Type B pancreatic cell (in vitro differentiated cells): ENCODE measurements at places on chromosomes 16 and 17. TPM values are rescaled to one million over a fixed set of nuclear protein-coding genes. Genes with fewer than 3 reads are reported as not detected.

The BICDL2 gene
- total RNA-seq: 15.2 and 28.6 TPM in 2 replicates

DNA sequence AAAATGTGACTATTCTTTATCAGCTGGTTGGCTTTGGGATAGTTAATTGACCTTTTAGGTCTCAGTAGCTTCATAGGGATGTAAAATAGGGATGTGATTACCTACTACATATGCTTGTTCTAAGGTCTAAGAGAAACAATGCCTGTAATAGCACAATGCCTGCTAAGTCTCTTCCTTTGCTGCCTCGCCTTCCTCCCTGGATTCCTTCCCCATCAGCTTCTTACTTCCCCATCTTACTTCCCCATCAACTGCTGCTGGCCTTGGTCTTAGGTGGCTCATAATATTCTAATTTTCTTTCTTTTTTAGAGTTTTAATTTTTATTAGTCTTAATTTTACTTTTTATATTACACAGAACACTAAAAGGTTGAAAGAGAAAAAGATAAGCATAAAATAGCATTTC is 59.2 kb upstream of the GOT2 start:
- H3K4me3 ChIP-seq: no peak overlapping the region
- H3K27me3 ChIP-seq: peaks cover 4% of the 10 kb centered on the region
- no peak for DNase-seq
- H3K4me1 ChIP-seq: peaks cover 14% of the 10 kb centered on the region
- H3K27ac ChIP-seq: no peak overlapping the region
- H3K36me3 ChIP-seq: no peaks in the 10 kb centered on the region

GRCh38 chr16:77781091-77781490 is 7.3 kb upstream of the VAT1L start:
- no peak for DNase-seq
- H3K36me3 ChIP-seq: no peaks in the 10 kb centered on the region
- no peak overlapping the region for H3K4me3 ChIP-seq
- peaks cover 10% of the 10 kb centered on the region for H3K27me3 ChIP-seq

DNA sequence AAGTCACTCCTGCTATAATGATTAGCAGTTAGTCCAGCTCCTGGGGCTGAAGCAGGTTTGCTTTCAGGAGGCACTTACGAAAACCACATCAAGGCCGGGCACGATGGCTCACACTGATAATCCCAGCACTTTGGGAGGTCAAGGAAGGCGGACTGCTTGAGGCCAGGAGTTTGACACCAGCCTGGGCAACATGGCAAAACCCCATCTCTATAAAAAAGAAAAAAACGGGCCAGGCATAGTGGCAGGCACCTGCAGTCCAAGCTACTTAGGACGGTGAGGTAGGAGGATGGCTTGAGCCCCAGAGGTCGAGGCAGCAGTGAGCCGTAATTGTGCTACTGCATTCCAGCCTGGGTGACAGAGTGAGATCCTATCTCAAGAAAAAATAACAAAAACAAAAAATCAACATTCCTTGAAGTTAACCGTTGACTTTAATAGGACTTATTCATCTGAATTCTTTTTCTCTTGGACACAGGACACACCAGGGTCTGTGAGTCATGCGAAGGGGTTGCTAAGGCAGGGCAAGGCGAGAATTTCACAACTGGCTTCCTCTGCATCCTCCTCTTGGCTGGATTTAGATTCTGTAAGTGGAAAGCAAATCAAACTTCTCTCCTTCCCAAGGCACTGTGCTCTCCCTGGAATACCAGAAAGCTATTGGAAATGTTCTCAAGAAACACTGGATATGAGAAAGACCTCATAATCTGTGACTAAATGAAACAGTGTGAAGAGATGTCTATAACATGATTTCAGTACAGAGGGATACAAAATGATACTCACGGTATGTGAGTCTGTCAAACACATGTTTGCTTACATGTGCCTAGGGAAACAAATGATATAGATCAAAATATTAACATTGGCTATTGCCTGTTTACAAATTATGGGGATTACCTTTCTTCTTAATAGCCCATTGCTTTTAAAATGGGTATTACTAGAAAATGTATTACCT is 99.5 kb downstream of the SYCE1L start:
- H3K36me3 ChIP-seq: no peaks in the 10 kb centered on the region
- no peak overlapping the region for H3K4me3 ChIP-seq
- peaks cover 8% of the 10 kb centered on the region for H3K27me3 ChIP-seq
- H3K4me1 ChIP-seq: peaks cover 20% of the 10 kb centered on the region
- H3K27ac ChIP-seq: peak overlapping the region; percentile 83

The ERI2 gene
- 27.7 and 35.9 TPM in 2 replicates for total RNA-seq

GRCh38 chr17:8499171-8499570 is 63.5 kb downstream of the NDEL1 start:
- no peak overlapping the region for H3K27ac ChIP-seq
- no peaks in the 10 kb centered on the region for H3K27me3 ChIP-seq
- DNase-seq: peak; percentile 37

DNA sequence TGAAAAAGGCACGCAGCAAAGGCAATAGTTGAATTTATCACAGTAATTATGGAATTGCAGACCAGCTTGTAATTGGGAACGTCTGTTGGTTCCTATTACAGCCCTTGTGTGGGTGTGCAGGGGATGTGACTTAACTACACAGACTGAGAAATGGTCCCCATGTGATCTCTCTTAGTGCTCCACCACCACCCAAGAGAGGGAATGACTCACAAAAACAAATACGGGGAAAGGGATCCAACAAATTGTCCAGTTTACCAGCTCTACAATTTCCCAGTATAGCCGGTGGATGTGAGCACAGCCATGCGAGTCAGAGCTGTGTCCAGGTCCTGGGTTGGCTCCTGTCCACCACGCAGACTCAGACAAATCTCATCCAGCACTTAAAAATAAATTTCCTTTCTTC is 337.9 kb downstream of the GRIN2A start:
- no peak overlapping the region for H3K4me3 ChIP-seq
- DNase-seq: no peak
- no peaks in the 10 kb centered on the region for H3K4me1 ChIP-seq

- H3K4me1 ChIP-seq: peaks cover 26% of the 10 kb centered on the region
- H3K36me3 ChIP-seq: peaks cover 11% of the 10 kb centered on the region
- peak overlapping the region; percentile 84 for H3K27ac ChIP-seq
- no peak for DNase-seq
- H3K4me3 ChIP-seq: peak overlapping the region; percentile 98
- no peaks in the 10 kb centered on the region for H3K27me3 ChIP-seq
These were observed 1.0 kb downstream of the TOP2A start for GRCh38 chr17:40416671-40417070.

GRCh38 chr17:45114117-45114932 is 18.0 kb downstream of the PLCD3 start:
- no peak overlapping the region for H3K4me3 ChIP-seq
- H3K27me3 ChIP-seq: no peaks in the 10 kb centered on the region
- H3K27ac ChIP-seq: no peak overlapping the region
- H3K4me1 ChIP-seq: peaks cover 8% of the 10 kb centered on the region

DNA sequence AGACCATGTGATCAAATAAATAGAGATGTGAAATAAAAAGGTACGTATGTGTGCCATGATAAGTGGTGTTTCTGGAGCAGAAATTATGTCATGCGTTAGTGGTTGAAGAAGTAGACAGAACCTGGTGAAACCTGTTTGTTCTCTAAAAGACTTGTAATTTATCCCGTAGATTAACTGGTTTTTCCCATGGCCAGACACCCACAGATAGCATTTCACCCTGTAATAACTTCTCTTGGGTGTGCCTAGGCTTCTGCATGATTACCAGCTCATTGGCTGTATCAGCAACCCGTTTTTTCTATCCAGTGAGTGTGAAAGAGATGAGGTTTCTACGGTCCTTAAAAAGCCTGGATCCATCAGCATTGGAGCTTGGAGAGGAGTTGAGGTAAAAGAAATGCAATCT is 471.3 kb downstream of the NPIPA7 start:
- no peak overlapping the region for H3K4me3 ChIP-seq
- no peaks in the 10 kb centered on the region for H3K4me1 ChIP-seq
- H3K27me3 ChIP-seq: peaks cover 3% of the 10 kb centered on the region

The C16orf96 gene
- total RNA-seq: 0.14 and 0.43 TPM in 2 replicates

DNA sequence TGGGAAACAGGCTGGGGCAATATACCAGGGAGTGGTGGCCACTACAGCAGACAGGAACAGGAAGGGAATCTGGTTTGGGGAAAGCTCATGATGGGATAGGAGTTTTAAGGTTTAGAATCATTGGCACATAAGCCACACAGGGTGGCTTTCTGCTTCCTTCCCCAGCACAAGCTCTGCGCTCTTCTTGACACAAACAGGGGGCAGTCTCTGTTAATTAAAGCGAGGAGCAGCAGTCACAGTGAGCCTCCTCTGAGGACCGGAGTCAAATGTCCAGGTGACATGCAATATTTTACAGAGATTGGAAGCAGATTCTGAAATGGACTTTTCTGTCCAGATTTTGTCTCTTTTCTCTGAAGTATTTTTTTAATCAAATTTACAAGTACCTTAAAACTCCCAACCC is 2.8 kb upstream of the SHISA9 start:
- no peak for DNase-seq
- no peak overlapping the region for H3K27ac ChIP-seq
- no peaks in the 10 kb centered on the region for H3K4me1 ChIP-seq
- peaks cover 64% of the 10 kb centered on the region for H3K27me3 ChIP-seq

The CES5A gene
- not detected in 2 replicates for total RNA-seq

- peak overlapping the region; percentile 86 for H3K4me3 ChIP-seq
- H3K27ac ChIP-seq: peak overlapping the region; percentile 84
- no peaks in the 10 kb centered on the region for H3K27me3 ChIP-seq
- H3K36me3 ChIP-seq: peaks cover 4% of the 10 kb centered on the region
- H3K4me1 ChIP-seq: peaks cover 40% of the 10 kb centered on the region
These were observed 504 bp downstream of the MAZ start for GRCh38 chr16:29806641-29807425.

The RPH3AL gene
- 13.5 and 14.9 TPM in 2 replicates for total RNA-seq

- no peaks in the 10 kb centered on the region for H3K4me1 ChIP-seq
- no peaks in the 10 kb centered on the region for H3K36me3 ChIP-seq
- peak overlapping the region; percentile 65 for H3K27ac ChIP-seq
- H3K4me3 ChIP-seq: peak overlapping the region; percentile 23
- peaks cover 6% of the 10 kb centered on the region for H3K27me3 ChIP-seq
These were observed 53.4 kb downstream of the ZNF18 start for GRCh38 chr17:11943759-11944347.

The PIPOX gene
- 3.1 and 3.8 TPM in 2 replicates for total RNA-seq

DNA sequence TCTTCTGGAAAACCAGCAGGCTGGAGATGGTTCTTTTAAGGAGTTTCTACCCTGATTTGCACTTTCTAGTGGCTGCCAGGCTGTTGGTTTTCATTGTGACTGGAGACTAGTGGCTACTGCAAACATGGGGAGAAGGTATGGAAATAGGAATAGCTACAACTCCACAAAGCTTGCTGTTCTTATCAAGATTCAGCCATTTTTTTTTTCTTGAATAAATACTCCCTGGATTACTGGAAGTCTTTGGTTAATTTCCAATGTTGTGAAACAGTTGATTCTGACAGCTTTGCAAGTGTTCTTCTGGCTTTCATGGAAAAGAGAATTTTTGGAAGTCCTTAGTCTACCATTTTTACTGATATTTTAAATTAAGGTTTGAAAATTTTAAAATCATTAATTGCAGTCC is 277.7 kb downstream of the HS3ST3A1 start:
- H3K4me3 ChIP-seq: no peak overlapping the region
- H3K27me3 ChIP-seq: peaks cover 3% of the 10 kb centered on the region
- H3K36me3 ChIP-seq: no peaks in the 10 kb centered on the region
- no peak for DNase-seq
- H3K27ac ChIP-seq: no peak overlapping the region
- no peaks in the 10 kb centered on the region for H3K4me1 ChIP-seq

DNA sequence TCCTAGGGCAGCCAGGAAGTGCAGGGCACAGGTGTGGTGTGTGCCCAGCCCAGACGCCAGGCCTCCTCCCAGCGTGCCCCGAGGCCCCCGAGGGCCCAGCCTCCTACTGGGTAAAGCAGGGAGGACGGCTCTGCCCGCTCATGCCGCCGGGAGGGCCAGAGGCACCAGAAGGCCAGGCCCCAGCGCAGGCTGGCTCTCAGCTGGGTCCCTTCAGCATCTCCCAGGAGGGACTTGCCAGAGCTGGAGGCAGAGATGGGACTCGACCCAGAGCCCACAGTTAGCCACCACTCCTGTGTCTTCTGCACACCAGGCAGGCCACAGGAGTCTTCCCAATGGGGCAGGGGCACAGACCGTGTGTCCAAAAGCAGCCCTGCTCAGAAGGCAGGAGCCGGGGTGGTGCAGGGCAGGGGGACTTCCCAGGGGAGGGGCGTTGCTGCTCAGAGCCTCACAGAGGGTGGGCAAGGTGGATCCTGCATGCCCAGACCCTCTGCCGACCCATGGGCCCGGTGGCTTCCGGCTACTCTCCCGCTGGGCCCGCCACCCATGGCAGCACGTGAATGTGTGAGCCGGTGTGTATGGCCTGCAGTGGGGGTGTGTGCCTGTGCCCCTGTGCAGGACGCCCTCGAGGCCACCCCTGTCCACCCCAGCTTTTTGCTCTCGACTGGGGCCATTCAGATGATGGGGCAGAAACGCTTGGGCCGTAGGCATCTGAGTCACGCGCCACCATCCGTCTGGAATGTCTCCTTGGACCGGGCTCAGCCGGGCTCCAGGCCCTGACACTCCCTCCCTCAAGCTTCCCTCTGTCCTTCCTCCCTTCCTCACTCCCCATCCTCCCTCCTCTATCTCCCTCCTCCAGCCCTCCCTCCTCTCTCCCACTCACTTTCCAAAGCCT is 5.7 kb upstream of the ZNF469 start:
- H3K36me3 ChIP-seq: no peaks in the 10 kb centered on the region
- no peak for DNase-seq
- peaks cover 15% of the 10 kb centered on the region for H3K27me3 ChIP-seq
- no peak overlapping the region for H3K4me3 ChIP-seq
- no peak overlapping the region for H3K27ac ChIP-seq

- no peaks in the 10 kb centered on the region for H3K27me3 ChIP-seq
- H3K4me3 ChIP-seq: no peak overlapping the region
- H3K27ac ChIP-seq: no peak overlapping the region
- DNase-seq: no peak
- H3K36me3 ChIP-seq: no peaks in the 10 kb centered on the region
These were observed 11.4 kb downstream of the USP31 start for GRCh38 chr16:23137818-23138217.

DNA sequence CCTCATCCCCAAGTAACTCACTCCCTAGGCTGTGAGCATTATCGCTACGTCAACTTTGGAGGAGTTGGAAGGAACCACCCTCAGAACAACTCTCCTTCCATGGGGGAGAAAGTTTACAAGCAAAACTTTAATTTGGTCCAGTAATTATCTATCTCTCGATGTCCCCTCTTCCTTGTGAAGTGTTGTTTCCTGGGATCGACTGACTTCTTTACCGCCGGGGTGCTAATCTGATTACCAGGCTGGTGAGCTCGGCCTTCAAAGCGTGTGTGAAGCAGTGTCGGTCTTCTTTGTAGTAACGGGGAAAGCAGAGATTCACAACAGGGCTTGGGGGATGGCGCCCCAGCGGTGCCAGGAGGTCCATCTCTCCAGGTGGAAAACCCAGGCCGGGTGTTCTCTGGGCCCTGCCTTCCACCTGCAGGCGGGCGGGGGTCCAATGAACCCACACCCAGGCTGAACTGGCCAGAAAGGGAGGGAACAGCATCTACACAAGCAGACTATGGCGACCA is 14.5 kb upstream of the FOXF1 start:
- no peaks in the 10 kb centered on the region for H3K36me3 ChIP-seq
- H3K4me1 ChIP-seq: peaks cover 19% of the 10 kb centered on the region
- H3K4me3 ChIP-seq: peak overlapping the region; percentile 28
- H3K27me3 ChIP-seq: peaks cover 94% of the 10 kb centered on the region
- DNase-seq: no peak

- no peak overlapping the region for H3K4me3 ChIP-seq
- peaks cover 15% of the 10 kb centered on the region for H3K4me1 ChIP-seq
- H3K36me3 ChIP-seq: no peaks in the 10 kb centered on the region
- no peak for DNase-seq
These were observed 33.9 kb upstream of the MLKL start for GRCh38 chr16:74734361-74735161.

GRCh38 chr16:28925386-28926228 is 569 bp upstream of the RABEP2 start:
- peak overlapping the region; percentile 99 for H3K4me3 ChIP-seq
- H3K4me1 ChIP-seq: peaks cover 16% of the 10 kb centered on the region
- peaks cover 8% of the 10 kb centered on the region for H3K36me3 ChIP-seq
- H3K27me3 ChIP-seq: no peaks in the 10 kb centered on the region

The SRCIN1 gene
- total RNA-seq: 8.3 and 11.9 TPM in 2 replicates

The CCDC92B gene
- total RNA-seq: 1.3 and 1.5 TPM in 2 replicates
